ENCODE measurements at places on chromosomes 5 and 9. TPM values are rescaled to one million over a fixed set of nuclear protein-coding genes. Genes with fewer than 3 reads are reported as not detected.

GRCh38 chr9:73091909-73092308 lies 59.8 kb upstream of the ANXA1 start:
- no peak for DNase-seq

DNA sequence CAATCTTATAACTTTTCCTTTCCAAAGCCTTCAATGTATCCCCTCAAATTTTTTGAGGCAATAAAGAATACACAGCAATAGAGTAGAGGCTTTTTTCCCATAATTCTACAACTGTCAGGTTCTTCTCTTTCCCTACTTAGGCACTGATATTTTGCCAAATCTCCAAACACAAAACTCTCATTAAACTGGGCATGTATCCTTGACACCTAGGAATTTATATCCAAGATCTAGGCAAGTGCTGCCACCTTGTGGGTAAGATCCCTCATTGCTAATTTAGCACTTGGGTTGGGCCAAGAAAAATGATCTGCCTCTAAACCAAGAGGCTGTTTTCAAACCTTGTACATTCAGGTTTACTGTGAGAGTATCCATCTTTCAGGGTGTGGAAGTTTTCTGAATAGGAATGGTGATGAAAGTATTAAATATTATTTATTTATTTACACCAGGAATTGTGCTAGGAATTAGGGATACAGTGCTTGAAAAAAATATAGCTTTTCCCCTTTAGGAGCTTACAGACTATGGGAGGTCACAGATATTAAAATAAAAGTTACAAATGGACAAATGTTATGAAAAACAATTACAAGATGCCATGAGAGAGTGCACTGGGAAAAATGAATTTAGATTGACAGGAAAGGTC lies 17.6 kb downstream of the TSTD2 start:
- no peak for DNase-seq

The ZNF618 gene
- 43.3 TPM for polyA plus RNA-seq

The CRB2 gene
- polyA plus RNA-seq: 23.3 TPM

The HOMER1 gene
- 24.5 TPM for polyA plus RNA-seq

- DNase-seq: no peak
Observed at GRCh38 chr9:4680750-4681149, 1.4 kb downstream of the CDC37L1 start.

GRCh38 chr9:134937164-134937555 lies 19.4 kb upstream of the FCN1 start:
- no peak for DNase-seq

DNA sequence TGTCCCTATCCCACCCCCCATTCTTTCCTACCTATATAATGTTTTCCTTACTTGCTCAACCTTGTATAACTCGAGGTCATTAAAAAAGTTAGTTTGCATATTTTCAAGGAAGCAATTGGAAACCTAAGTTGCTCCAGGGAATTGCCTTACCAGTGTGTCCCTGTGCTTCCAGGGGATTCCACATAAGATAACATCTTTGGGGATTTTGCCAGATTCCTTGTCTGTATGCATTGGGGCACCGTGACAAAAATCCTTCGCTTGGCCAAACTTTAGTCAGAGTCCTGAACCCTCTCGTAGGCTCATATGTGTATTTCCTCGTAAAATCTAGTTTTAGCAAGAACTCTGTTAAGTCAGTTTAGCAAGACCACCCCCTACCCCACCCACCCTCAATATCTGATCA lies 14.7 kb upstream of the OSMR start:
- DNase-seq: no peak

DNA sequence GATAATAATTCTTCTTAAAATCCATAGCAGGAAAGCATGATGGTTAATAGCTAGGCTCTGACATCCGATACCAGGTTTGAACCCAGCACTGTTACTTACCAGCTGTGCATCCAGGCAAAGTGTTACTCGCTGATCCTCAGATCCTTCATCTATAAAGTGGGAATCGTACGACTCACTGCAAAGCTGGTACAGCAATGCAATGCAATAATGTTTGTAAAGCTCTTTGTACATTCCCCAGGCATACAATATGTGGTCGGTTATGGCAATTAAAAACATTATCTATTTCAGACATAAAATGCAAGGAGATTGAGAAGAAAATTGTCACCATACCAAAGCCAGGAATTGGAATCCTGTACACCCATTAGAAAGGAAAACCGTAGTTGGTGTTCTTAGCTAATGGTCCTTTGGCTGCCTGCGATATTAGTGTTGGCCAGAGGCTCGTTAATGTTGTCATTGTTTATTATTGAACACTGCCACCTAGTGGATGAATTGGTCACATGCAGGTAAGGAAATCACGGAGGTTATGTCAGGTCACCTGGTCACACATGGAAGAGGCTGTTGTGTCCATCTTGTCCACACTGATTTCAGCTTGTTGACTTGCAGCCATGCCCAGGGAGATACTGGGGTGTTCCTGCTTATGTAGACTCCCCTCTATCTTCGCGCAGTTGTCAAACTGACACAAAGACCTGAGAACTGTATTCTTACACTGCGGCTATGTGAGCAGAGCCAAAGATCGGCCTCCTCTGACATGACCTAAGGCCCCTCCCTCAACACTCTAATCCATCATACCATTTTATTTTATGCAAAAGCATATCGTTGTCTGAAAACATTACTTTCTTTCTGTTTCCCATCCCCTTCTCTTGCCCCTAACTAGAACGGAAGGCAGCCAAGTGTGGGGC lies 87.5 kb upstream of the PPP2R2B start:
- DNase-seq: peak; percentile 65
